ENCODE measurements at places on chromosomes 16 and 17.
A peak's percentile ranks its signal among the peaks of the same experiment; 100 is the strongest.

DNA sequence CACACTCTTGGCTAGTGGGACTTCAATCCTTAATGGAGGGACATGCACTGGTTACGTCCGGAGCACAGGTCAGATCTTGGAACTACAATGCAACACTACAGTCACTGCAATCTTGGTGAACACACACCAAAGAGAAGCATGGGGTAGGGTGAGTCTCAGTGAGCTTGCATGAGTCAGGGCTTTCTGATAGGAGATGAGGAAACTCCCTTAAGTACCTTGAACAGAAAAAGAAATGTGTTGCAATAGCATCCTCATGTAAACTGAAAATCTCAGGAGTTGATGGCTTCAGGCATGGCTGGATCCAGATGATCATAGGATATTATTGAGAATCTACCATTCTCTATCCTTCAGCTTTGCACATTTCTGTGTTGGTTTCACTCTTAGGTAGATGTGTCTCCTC is 54.1 kb downstream of the CES1 start:
- DNase-seq: no peak

DNA sequence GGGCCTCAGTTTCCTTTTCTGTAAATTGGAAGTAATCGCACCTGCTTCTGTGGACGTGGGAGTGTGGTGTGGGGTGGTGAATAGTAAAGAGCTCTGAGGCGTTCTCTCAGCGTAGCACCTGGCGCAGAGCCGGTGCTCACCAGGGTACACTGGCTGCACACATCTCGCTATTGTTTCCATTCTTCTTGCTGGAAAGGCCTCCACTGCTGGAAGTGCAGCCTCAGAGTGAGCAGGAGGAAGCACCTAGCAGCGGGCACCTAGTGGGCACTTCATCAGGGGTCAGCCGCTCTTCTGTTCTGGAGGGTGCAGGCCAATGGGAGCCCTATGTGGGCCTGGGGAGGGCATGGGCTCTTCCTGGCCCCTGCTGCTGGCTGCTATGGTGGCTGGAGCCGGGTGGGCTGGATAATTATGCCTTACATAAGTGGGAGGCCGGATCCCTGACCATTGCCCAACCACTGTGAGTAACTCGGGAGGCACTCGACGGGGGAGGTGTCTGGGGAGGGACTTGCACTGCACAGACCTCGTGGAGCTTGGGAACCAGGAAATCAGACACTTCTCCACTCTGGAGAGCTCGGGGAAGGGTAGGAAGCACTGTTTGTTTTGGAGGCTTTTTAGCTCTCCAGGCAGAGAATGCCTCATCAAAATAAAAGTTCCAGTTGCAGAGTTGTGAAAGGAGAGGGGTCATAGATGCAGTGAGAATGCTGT is 1.7 kb downstream of the MAP2K3 start:
- DNase-seq: peak; percentile 86

DNA sequence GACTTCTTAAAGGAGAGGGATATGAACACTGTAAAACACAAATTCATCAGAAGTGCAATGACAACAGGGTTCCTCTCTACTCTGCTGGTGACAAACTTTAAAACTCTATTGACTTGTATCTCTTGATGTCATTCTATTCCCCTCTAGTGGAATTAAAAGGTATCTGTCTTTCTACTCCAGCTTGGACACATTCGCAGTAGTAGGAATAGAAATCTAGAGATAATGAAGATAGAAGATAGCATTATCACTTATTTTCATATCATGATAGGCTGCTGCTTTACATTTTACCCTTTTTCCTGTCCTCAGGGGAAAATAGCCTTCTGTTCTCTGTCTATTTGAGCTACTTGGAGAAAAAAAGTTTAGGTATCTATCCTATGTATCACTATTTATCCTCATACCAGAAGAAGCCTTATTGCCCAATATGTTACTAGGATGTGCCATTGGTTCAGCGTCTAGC is 209.6 kb upstream of the CACNG5 start:
- no peak for DNase-seq

- DNase-seq: no peak
These were observed 40.5 kb downstream of the C16orf82 start for GRCh38 chr16:27107185-27107592.

- no peak for DNase-seq
These were observed 761 bp downstream of the PDF start for GRCh38 chr16:69329369-69330285.

Measured in HFF-Myc (cell line).